ENCODE measurements at places on chromosomes 2 and 18. TPM values are rescaled to one million over a fixed set of nuclear protein-coding genes. Genes with fewer than 3 reads are reported as not detected.

- H3K36me3 ChIP-seq: no peaks in the 10 kb centered on the region
- ATAC-seq: peak; percentile 22
- no peak overlapping the region for H3K27ac ChIP-seq
- H3K4me3 ChIP-seq: no peak overlapping the region
- H3K27me3 ChIP-seq: no peaks in the 10 kb centered on the region
- no peaks in the 10 kb centered on the region for H3K4me1 ChIP-seq
Measured at GRCh38 chr18:36419188-36419899, 121.8 kb downstream of the FHOD3 start.

DNA sequence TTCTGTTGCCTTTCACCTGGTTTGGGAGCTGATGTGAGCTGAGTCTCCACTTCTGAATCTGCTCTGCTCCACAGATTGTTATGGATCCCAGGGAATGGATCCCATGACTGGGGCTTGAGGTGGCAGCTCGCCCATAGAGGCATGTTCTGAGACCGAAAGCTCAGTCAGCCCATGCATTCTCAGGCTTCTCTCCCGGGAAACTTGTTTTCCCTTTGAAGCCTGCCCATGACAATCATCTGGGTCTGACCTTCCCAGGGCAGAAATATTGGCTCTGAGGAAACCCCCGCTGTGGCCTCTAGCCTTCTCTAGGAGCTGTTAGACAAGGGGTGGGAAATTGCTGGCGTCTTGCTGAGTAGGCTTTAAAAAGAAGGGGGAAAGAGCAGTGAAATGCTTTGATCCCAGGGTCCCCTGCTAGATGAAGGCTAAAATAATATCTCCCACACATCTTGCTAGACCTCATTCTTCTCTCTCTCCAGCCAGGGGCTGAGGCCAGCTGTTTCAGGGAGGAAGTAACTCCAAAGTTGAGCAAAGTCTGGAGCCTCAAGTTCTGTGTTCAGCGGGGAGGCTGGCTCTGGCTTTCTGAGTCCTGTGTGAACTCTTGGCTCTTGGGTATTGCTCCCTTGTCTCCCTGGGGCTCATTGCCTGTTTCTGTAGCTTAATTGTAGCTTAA, 2.0 kb downstream of the VAMP8 start:
- H3K36me3 ChIP-seq: no peaks in the 10 kb centered on the region
- no peaks in the 10 kb centered on the region for H3K27me3 ChIP-seq
- H3K4me3 ChIP-seq: peak overlapping the region; percentile 38
- no peak for ATAC-seq
- no peaks in the 10 kb centered on the region for H3K4me1 ChIP-seq
- peak overlapping the region; percentile 67 for H3K27ac ChIP-seq

DNA sequence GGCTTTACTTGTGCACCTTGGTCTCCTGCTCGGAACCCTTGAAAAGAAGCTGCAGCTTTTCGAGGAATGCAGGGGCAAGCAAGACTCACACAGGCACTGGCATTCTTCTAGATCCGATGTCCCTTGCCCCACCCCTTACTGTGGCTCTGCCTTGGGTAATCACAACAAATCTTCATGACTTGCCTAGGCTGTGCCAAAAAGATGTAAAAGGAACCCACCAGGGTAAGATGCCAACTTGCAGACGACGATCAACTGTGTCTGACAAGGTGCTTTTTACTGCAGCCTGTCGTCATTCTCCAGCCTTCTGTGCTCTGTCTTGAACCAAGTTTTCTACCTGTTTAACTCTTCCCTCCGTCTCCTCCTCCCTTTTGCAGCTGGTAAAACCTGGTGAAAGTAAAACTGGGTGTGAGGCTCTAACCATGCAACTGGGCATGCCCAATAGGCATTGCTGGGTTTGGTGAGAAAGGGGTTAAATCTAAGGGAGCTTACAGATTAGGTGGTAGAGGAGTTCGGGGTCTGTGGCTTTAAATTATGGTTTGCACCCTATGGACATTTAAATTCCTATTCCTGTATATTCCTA, 909 bp upstream of the NRXN1 start:
- H3K4me1 ChIP-seq: no peaks in the 10 kb centered on the region
- no peaks in the 10 kb centered on the region for H3K36me3 ChIP-seq
- no peak overlapping the region for H3K27ac ChIP-seq

GRCh38 chr2:208025814-208026184, 472 bp upstream of the PLEKHM3 start:
- H3K27ac ChIP-seq: peak overlapping the region; percentile 82
- H3K27me3 ChIP-seq: no peaks in the 10 kb centered on the region
- H3K4me1 ChIP-seq: no peaks in the 10 kb centered on the region
- ATAC-seq: peak; percentile 6

GRCh38 chr2:62305421-62306176, 109.7 kb downstream of the B3GNT2 start:
- H3K36me3 ChIP-seq: no peaks in the 10 kb centered on the region
- no peak overlapping the region for H3K27ac ChIP-seq
- ATAC-seq: no peak
- H3K4me3 ChIP-seq: no peak overlapping the region
- no peaks in the 10 kb centered on the region for H3K27me3 ChIP-seq

DNA sequence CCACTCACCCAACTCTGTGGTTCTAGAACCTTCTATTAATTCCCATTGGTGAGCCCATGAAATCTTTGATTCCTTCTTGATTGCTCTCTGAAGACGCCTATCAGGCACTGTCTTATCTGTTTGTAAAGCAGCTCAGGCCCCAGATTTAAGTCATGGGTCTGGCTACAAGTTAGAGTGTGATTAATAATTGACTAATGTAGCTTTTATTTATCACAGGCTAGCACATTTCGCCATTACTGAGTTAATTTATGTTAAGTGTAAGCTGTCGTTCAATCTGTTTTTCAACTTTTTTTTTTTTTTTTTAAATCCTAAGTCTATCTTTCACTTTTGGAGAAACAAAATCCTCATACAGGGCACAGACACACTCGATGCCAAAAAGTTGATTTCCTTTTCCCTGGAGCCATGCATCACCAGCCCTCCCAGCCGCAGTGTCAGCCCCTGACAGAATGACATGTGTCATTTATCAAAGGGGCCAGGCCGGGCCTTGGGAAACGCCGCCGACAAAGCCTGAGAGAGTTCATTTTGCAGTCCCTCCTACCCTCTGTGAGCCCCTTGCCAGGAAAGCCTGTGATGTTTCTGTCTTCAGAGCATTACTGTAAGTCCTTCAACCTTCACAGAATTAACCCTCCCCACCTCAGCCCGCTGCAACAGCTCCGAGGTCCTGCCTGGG, 15.8 kb downstream of the TSHZ1 start:
- peak overlapping the region; percentile 32 for H3K4me3 ChIP-seq
- H3K27ac ChIP-seq: peak overlapping the region; percentile 69
- no peak for ATAC-seq
- H3K27me3 ChIP-seq: no peaks in the 10 kb centered on the region

DNA sequence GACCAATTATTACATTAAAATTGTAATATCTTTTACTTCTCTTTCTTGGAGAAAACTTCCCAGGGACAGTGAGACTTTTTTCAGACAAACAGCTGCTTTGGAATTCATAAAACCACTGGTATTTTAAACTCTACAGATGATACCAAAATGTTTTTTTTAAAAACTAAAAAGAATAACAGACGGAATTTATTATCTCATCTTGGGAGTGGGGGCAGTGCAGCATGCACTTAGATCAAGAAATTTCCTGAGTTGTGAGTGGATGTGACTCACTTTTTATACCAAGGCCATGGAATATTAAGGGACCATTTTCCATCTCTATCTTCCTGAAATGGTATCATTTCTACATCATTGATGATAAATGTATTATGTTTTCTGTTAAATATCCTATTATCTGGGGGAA, 422.8 kb upstream of the HNRNPA3 start:
- no peaks in the 10 kb centered on the region for H3K36me3 ChIP-seq
- no peak for ATAC-seq
- no peaks in the 10 kb centered on the region for H3K4me1 ChIP-seq
- no peaks in the 10 kb centered on the region for H3K27me3 ChIP-seq
- H3K27ac ChIP-seq: no peak overlapping the region

DNA sequence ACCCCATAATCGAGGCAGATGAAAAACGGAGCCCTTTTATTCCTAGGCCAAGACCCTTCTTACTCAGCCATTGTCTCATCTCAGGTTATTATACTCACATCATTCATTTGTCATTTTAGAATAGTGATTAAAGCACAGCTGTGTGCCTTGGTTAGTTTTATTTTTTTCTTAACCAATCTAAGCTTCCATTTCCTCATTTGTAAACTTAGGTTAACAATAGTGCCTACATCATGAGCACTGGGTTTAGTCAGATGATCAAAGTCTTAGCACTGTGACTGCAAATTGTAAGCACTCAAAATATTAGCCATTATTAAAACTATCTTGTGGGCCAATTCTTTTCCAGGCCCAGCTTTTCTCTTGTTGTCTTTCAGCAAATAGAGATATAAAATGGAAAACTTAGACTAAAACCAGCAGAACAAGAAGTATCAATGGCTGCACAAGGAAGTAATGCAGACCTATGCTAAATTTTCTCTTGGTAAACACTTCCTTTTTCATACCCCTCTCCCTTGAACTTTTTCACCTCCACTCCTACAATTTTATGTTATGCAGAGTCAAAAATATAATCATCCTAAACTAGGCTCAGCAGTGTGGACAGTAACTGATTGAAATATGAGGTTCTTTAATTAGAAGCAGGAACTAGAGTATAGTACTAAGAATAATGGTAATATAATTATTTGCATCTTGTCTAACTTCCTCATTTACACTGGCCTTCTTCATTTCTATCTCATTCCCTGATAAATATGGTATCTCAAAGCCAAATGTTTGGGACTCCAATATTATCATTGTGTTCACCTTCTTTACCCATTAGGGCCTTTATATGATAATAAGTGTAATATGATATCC, 21.5 kb upstream of the GALNT3 start:
- no peaks in the 10 kb centered on the region for H3K4me1 ChIP-seq
- ATAC-seq: no peak
- H3K27me3 ChIP-seq: no peaks in the 10 kb centered on the region
- no peak overlapping the region for H3K4me3 ChIP-seq
- no peaks in the 10 kb centered on the region for H3K36me3 ChIP-seq
- no peak overlapping the region for H3K27ac ChIP-seq

DNA sequence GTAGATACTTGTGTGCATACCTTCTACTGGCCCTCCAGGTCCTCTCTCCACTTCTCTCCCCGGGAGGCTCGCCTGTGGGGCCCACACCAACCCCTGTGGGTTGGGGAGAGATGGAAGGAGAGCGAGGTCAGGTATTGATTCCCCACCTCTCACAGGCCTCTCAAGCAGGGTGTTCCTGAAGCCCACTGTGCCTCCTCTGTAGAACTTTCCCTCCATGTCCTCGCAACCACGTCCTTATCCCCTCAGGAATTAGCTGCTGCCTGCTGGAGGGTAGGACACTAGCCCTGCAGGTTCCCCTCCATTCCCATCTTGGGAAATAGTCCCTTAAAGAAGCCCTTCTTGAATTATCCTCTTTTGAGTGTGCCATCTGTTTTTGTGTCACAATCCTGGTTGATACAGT, 38.9 kb upstream of the KLF11 start:
- H3K4me1 ChIP-seq: no peaks in the 10 kb centered on the region
- no peaks in the 10 kb centered on the region for H3K36me3 ChIP-seq
- no peaks in the 10 kb centered on the region for H3K27me3 ChIP-seq
- H3K4me3 ChIP-seq: no peak overlapping the region

DNA sequence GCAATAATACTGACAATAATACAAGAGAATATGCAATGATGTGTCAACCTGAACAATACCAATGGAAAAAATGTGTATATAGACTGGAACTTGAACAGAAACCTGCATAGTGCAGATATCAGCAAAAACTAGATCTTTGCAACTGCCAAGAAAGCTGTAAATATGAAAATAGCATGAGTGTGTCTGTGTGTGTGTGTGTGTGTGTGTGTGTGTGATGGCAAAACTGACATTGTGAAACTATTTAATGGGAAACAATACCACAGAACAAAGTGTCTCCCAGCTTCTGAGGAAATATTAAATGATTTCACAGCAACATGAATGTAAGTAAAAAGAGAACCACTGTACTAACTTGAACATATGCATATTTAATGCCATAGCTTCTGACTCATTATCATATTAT, 558.2 kb upstream of the LINC00305 start:
- no peak for ATAC-seq
- H3K27me3 ChIP-seq: no peaks in the 10 kb centered on the region
- H3K27ac ChIP-seq: no peak overlapping the region
- H3K4me1 ChIP-seq: no peaks in the 10 kb centered on the region
- no peak overlapping the region for H3K4me3 ChIP-seq
- H3K36me3 ChIP-seq: no peaks in the 10 kb centered on the region

GRCh38 chr2:166134252-166135151, 6.7 kb upstream of the SCN1A start:
- H3K4me1 ChIP-seq: no peaks in the 10 kb centered on the region
- ATAC-seq: no peak
- H3K27ac ChIP-seq: no peak overlapping the region
- peaks cover 7% of the 10 kb centered on the region for H3K27me3 ChIP-seq

- no peaks in the 10 kb centered on the region for H3K27me3 ChIP-seq
- no peaks in the 10 kb centered on the region for H3K4me1 ChIP-seq
- ATAC-seq: no peak
- no peak overlapping the region for H3K27ac ChIP-seq
- H3K4me3 ChIP-seq: no peak overlapping the region
- H3K36me3 ChIP-seq: no peaks in the 10 kb centered on the region
Measured at GRCh38 chr2:212361174-212361756, 177.3 kb downstream of the ERBB4 start.

- H3K4me1 ChIP-seq: no peaks in the 10 kb centered on the region
- peaks cover 8% of the 10 kb centered on the region for H3K27me3 ChIP-seq
- no peak overlapping the region for H3K4me3 ChIP-seq
- H3K27ac ChIP-seq: no peak overlapping the region
Measured at GRCh38 chr18:24918257-24918656, 433.7 kb downstream of the ZNF521 start.

GRCh38 chr2:117359266-117359914, 455.1 kb upstream of the DDX18 start:
- H3K27ac ChIP-seq: no peak overlapping the region
- H3K4me1 ChIP-seq: no peaks in the 10 kb centered on the region
- no peak for ATAC-seq
- H3K36me3 ChIP-seq: no peaks in the 10 kb centered on the region
- H3K4me3 ChIP-seq: no peak overlapping the region

- peak; percentile 96 for ATAC-seq
- no peaks in the 10 kb centered on the region for H3K27me3 ChIP-seq
- H3K27ac ChIP-seq: peak overlapping the region; percentile 83
- peaks cover 10% of the 10 kb centered on the region for H3K4me1 ChIP-seq
Measured at GRCh38 chr18:11857177-11857887, 6.1 kb downstream of the CHMP1B start.

GRCh38 chr18:62566199-62566598, 43.4 kb downstream of the ZCCHC2 start:
- no peaks in the 10 kb centered on the region for H3K27me3 ChIP-seq
- no peak overlapping the region for H3K4me3 ChIP-seq
- ATAC-seq: no peak
- no peaks in the 10 kb centered on the region for H3K4me1 ChIP-seq
- H3K27ac ChIP-seq: no peak overlapping the region
- peaks cover 100% of the 10 kb centered on the region for H3K36me3 ChIP-seq

Gene ZSWIM2
- not detected for total RNA-seq

Gene SNRPD1
- total RNA-seq: 7.6 TPM

Gene MC4R
- total RNA-seq: 1.0 TPM

Gene SLC5A7
- 1.6 TPM for total RNA-seq

Gene CPO
- 1.9 TPM for total RNA-seq

Gene GBX2
- not detected for total RNA-seq

Gene TEKT4
- not detected for total RNA-seq

Gene MAP3K19
- not detected for total RNA-seq

Gene EN1
- total RNA-seq: 0.13 TPM

Gene ANKRD23
- total RNA-seq: 1.2 TPM

Gene TRAPPC12
- total RNA-seq: 52.2 TPM

Gene MXD1
- 15.6 TPM for total RNA-seq

Gene SGPP2
- not detected for total RNA-seq

Gene LAMA1
- 0.81 TPM for total RNA-seq

Gene UGT1A8
- total RNA-seq: not detected

Gene MRPL33
- total RNA-seq: 319 TPM
